Activated CD4-positive, alpha-beta T cell treated with anti-CD3 and anti-CD28 coated beads for 1 hour (primary cell): ENCODE measurements at places on chromosomes 5 and 9.

- no peak for DNase-seq
Measured at GRCh38 chr5:133340002-133340755, 272.2 kb downstream of the FSTL4 start.

- no peak for DNase-seq
Measured at GRCh38 chr9:129272348-129273025, 94.4 kb upstream of the IER5L start.

DNA sequence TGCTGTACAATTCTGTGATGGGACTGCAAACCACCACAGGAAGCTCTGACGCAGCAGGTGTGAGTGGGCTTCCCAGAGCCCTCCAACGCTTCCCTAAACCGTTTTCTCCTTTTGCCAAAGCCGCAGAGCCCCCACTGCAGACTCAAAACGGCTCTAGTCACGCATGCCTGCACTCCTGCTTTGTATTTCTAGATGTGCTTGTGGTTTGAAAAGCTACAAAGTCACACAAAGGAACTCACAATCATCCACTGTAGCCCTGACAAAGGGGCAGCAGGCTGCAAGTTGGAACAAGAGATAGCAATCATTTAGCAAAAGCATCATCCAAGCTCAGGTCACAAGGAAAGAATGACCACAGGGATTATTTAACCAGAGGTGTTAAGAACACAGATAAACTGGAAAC lies 79.3 kb downstream of the PTPN3 start:
- no peak for DNase-seq

GRCh38 chr5:15383469-15383868 lies 116.5 kb upstream of the FBXL7 start:
- no peak for DNase-seq

DNA sequence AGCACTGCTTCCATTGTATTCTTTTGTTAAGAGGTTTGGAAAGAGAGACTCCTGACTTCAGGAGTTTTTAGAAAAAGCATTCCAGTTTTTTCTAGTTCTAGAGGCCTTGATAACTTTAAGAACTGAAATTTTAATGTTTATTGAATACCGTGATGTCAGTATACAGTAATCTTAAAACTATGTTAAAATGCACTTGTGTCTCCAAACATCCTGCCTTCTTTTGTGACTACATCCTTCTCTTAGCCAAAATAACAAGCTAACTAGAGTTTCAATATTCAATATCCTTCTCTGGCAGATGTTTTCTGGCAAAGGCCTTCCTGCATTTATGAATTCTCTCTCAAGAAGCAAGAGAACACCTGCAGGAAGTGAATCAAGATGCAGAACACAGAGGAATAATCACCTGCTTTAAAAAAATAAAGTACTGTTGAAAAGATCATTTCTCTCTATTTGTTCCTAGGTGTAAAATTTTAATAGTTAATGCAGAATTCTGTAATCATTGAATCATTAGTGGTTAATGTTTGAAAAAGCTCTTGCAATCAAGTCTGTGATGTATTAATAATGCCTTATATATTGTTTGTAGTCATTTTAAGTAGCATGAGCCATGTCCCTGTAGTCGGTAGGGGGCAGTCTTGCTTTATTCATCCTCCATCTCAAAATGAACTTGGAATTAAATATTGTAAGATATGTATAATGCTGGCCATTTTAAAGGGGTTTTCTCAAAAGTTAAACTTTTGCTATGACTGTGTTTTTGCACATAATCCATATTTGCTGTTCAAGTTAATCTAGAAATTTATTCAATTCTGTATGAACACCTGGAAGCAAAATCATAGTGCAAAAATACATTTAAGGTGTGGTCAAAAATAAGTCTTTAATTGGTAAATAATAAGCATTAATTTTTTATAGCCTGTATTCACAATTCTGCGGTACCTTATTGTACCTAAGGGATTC lies 43.1 kb downstream of the NDFIP1 start:
- peak; percentile 20 for DNase-seq

DNA sequence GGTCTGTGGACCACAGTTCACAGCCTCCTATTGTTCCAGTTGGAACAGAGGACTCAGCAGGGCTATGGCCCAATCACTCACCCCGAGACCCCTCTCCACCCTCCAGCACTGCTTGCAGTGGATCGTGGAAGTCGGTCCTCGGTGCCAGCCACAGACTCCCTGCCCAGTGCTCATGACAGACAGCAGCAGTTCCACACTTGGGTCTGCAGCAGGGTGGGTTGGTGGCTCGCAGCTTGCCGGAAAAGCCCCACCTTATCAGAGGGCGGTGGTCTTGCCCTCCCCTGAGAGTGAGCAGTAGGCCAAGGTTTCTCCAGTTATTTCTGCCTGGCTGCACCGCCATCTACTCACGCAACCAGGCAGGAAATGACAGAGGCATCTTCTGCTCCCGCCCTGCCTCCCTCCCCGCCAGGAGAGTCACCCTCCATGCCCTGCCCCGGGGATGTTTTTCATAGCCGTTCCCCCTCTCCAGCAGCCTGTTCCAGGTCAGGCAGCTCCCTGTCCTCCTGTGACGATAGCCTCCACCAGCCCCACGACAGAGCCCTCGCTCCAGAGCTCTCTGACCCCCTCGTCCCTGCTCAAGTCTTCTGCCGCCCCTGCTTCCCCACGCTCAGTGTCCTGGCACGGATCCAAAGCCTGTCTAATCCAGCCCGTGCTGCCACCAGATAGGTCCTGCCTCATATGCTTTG lies 34.5 kb downstream of the UNC5A start:
- DNase-seq = no peak

DNA sequence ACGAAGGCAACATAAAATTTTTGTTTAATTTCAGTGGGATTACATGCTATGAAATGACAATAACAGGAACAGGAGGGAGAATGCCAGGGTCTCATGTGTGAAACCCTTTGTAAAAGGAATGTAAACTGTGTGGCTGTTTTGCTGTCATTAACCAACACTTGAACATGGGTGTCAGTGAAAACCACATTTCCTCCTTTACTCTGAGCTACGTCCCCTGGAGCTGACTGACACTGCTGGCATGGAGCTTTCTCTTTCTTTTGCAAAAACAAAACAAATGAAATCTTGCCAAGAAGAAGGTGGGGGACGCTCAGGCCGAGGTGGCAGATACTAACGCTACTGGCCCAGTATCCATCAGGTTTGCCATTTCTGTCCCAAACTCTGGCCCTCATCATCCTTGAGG lies 121.4 kb downstream of the DMRT2 start:
- no peak for DNase-seq

- DNase-seq = no peak
Measured at GRCh38 chr5:44603496-44604272, 205.1 kb upstream of the MRPS30 start.

GRCh38 chr5:173314166-173314952 lies 13.9 kb downstream of the STC2 start:
- no peak for DNase-seq

- no peak for DNase-seq
Measured at GRCh38 chr5:80995908-80996307, 35.7 kb downstream of the RASGRF2 start.

GRCh38 chr9:25704800-25705199 lies 26.6 kb upstream of the TUSC1 start:
- no peak for DNase-seq

DNA sequence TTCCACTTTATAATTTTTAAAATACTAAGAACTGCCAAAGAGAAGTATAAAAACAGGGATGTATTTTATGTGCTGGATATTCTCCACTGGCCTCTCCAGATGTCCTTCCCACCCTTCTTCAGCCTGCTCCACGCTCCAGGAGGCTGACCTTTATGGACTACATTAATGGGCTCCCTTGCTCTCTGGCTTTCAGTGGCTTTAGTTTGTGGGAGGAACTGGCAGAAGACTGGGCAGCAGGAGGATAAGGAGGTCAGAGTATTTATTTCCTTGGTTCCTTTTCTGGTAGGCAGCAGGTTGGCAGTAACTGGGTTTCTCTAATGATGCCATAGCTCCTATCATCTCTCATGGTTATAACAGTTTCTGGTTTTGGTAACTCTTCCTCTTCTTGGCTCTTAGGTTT lies 133.9 kb downstream of the PAM start:
- DNase-seq = no peak

GRCh38 chr9:109729513-109729912 lies 50.5 kb upstream of the PALM2AKAP2 start:
- no peak for DNase-seq
